NCI-H2081 treated with DMSO at 0.1 percent for 48 hours (cell line): ENCODE measurements at places on chromosomes 4 and X.

DNA sequence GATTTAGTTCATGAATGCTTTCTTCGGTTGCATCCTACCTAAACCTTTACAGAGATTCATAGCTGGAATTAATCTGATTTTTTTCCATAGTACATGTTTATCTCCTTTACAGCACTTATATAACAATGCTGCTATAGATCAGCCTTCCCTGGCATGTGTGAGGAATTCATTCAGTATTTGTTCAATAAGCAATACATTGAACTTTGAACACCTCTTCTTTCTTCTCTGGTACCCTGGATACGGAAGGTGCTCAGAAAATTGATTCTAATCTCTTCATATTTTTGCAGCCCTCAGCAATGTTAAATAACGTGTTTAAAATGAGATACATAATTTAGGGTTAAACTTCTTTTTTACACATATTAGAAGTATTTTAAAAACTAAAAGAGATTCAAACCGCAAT, 467.4 kb downstream of the TRIML1 start:
- DNase-seq = no peak

GRCh38 chrX:99795495-99795894, 614.6 kb downstream of the PCDH19 start:
- no peak for DNase-seq

DNA sequence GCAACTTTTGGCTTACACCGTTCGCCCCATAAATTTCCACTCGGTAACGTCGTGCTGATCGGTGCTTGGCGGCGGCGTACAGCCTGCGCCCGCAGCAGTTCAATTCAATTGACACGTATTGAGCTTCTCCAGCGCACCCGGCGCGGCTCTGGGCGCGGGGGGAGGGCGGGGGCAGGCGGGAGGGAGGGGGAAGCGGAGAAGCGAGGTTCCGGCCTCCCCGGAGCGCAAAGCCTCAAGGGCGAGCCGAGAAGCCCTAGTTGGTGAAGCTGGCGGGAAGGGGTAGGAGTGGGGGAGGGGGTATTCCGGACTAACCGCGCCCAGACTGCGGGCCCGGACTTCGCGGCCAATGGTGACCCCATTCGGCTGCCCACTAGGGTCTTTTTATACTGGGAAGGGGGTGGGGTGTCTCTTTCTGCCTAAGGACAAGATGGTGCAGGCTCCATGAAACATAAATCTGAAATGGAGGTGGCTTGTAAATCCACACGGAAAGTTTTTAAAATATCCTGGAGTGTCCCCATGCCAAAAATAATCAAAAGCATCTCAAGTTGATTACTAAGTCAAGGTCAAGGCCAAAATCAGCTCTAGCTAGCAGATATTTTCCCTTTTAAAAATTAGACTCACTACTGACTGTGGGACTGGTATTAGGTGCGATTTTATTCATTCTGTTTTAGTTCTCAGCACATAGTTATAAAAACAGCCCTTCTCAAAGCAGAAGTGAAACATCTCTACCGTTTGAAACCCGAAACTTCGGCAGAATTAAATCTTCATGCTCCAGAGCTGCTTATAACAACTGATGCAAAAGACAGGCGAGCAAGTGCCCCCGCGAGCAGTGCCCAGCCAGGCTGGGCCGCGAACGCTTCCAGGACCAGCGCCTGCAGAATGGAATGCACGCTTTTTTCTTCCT, 1.5 kb upstream of the BCOR start:
- DNase-seq = no peak

DNA sequence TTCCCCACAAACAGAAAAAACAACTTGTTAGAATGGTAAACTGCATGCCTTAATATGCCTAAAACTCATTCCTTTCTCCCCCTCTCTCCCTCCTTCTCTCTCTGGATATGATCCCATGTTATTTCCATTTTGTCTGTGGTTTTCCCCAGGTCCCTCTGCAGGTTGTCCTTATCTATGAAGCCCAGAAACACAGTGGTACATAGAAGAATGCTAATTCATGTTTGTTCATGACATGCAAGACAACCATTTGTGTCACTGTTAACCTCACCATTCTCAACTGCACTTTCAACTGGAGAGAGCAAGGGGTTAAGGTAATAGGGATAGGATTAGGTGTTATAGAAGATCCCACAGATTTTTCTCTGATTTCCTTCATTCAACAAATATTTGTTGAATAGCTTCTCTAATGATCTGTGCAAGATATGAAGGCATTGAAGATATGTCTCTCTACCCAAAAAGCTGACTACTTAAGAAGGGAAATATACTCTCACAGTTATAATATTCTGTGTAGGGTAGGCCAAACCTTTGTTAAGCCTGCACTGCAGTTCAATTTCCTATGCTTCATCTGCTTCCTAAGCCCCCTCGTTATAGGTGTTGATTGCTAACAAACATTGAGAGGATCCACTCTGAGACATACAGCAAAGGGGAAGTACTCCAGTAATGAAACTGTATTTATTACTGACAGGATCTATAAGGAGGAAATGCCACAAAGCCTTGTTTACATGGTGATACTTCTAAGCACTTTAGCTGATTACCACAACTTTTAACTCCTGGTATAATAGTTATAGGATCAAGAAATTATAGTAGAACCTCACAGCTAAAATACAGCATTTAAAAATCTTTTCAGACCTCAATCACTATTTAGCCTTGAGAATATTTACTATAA, 96.1 kb downstream of the FRYL start:
- DNase-seq = no peak

DNA sequence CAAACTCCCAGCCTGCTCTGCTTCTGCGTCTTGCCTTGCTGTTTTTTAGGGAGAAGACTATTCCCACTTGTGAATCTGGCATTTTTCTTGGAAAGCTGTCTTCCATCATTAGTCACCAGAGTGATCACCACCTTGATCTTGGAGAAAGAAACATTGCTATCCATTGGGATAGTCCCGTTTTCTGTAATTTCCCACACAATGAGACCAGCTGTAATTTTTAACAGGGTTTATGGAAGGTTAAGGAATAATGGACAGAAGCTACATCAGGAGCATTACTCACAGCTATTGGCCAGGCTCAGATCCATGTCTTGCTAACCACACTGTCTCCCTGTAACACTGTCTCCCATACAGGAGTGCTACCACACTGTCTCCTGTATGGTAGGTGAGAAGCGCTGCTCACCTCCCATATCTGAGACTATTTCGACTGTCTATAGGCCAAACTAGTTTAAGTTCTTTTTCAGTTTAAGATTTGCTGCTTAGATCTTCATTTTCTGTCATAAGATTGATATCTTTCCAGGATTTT, 523.0 kb downstream of the SPRY1 start:
- no peak for DNase-seq

- DNase-seq = no peak
Observed at GRCh38 chr4:99536271-99536670, 25.4 kb downstream of the C4orf17 start.

DNA sequence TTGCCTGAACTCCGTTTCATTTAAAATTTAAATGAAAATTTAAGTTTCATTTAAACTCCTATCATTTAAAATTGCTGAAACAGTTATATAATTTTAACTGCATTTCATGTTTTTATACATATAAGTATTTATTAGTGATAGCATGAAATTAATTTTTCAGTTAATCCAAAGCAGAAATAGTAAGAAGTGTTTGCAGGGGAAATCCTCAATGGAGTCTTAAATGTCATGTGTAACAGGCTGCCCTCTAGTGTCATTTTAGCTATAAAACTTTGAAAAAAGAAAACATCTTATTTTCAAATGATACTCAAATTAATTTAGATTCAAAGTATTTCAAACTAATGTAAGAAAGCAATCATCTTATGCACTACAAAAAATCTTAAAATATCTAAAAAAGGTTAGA, 27.2 kb downstream of the TAPT1 start:
- DNase-seq = peak; percentile 28

DNA sequence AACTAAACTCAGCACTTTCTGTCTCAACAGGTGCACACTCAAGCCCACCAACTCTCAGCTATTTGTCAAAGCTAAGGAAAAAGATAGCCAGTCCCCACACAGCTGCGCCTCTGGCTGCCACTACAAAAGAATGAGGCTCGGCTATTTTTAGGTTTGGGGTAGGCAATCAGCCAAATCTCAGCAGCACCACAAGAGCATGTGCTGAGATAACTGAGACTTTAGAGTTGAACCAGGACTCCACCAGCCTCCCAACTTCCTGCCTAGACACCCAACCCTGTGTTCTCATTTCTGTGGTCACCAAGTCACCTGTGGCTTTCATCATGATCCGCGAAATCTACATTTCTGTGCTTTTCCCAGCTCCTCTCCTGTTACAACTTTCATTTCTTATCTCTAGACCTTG, 28.0 kb downstream of the DMD start:
- DNase-seq = no peak

DNA sequence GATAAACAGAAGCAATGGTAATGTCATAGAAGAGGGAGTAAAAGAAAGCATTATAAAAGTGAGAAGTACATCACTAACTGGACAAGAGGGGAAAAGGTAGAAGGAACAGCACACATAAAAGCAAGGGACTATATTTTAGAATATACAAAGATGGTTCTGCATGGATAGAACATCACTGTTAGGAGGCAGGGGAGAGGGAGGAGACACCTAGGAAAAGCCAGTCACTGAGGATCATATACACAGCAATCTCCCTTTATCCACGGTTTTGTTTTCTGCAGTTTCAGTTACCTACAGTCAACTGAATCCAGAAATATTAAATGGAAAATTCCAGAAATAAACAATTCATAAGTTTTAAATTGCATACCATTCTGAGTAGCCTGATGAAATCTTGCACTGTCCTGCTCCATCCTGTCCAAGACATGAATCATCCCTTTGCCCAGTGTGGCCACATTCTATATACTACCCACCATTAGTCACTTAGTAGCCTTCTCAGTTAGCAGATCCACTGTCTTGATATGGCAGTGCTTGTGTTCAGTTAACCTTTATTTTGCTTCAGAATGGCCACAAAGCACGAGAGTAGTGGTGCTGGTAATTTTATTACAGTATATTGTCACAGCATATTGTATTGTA, 74.2 kb downstream of the PPA2 start:
- DNase-seq = no peak

DNA sequence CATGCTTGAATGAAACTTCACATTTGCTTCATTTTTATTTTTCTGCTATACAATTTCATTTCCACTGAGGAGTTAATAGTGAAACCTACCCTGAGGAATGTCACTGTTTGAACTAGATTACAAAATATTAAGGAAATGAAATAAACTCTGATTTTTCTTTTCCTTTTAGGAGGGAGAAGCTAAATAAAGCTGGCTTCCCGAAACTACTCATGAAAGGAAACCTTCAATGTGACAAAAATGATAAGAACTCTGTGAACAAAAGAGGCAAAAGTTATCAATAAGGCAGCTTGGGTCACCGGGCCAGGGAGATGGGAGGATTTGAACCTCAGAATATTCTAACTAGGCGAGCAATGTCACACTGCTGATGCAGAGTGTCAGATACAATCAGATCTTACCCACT, 185.2 kb downstream of the APBB2 start:
- no peak for DNase-seq

GRCh38 chrX:30280428-30280827, 28.8 kb downstream of the NR0B1 start:
- no peak for DNase-seq

GRCh38 chr4:183828125-183828524, 77.0 kb upstream of the STOX2 start:
- DNase-seq = no peak

DNA sequence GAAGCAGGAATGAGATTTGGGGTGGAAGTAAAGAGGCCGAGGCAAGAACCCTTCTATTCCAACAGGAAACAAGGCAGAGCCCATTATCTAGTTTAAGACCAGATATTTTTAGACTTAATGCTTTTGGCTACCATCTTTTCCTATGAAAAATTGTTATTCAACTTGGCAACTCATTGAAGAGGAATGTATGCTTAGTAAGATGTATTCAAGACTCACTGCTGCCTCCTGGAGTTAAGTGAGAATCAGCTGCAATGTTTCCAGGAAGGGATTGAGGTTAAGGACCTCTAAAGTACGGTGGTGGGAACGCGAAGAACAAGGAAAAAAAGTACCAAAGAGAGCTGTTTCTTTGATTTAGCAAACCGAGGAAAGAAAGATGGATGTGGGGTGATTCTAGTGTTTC, 89.1 kb downstream of the RAPGEF2 start:
- no peak for DNase-seq

- DNase-seq = no peak
Observed at GRCh38 chr4:106530821-106531220, 162.2 kb upstream of the GIMD1 start.

DNA sequence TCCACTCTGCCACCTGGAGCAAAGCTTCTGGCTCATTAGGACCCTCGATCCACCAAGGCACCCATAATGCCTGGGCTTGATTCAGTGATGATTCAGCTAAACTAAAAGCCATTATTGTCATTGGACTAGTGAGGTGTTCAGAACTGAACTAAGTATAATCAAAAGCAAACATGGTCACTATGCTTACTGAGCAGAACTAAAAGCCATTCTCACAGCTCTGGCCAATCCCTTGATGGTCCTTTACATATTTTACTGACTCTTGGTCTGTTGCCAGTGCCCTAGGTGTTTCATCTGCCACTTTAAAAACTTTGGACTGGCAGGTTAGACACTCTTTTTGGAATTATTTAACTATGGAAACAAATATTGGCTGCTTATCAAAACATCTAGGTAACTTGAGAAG, 703.5 kb downstream of the FAT4 start:
- no peak for DNase-seq

DNA sequence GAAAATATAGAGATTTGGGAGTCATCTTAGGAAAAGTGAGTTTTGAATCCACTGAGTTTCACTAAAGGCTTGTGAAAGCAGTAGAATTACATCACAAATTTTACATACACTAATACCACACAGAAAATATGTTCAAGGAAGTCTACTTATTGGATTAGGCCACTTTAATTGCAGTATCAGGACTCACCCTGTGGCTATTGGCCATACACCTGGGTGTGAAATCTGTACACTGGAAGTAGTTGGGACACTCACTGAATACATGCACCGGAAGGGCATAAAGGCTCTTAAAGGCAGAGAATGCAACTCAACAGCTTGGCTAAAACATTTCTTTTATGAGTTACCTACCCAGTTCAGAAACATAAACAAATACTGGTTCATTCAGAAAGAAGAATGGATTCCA, 19.8 kb downstream of the MAOB start:
- no peak for DNase-seq
